ENCODE measurements at places on chromosomes 7 and 10. TPM values are rescaled to one million over a fixed set of nuclear protein-coding genes. Genes with fewer than 3 reads are reported as not detected.

DNA sequence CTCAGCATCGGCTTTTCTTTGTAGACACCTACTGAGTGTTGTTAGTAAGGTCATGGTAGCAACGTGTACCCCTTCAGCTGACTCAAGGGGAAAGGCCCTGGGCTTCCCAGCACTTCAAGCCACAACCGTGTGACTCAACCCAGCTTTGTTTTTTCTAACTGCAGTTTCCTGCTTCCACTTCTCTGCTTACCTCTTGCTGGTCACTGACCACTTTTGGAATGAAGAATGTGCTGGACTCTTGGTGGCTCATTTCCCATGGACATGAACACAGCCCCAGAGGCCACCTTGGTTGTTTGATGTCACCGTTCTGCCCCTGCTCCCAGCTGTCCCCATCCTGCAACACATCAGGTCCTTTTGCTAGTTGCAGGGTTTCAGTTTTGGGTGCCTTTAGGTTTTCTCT is 69.5 kb upstream of the ZNF438 start:
- peak; percentile 61 for DNase-seq

DNA sequence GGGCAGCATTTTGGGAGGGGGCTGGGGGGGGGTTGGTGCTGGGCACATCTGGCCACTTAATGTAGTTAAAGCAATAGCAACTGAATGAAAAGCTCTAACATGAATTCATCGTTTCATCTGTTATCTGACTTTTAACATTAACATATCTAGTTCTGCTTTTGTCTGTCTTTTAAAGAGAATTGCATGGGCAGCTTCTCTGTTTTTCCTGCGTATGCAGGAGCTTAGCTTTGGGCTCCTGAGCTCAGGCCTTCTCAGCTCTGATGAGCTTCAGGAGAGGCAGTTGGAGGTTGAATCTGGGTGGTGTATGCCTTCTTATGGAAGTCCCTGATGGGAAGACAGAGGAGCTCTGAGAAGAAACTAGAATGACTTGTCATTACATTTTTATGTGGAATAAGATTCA is 58.4 kb downstream of the DNAJB6 start:
- no peak for DNase-seq

DNA sequence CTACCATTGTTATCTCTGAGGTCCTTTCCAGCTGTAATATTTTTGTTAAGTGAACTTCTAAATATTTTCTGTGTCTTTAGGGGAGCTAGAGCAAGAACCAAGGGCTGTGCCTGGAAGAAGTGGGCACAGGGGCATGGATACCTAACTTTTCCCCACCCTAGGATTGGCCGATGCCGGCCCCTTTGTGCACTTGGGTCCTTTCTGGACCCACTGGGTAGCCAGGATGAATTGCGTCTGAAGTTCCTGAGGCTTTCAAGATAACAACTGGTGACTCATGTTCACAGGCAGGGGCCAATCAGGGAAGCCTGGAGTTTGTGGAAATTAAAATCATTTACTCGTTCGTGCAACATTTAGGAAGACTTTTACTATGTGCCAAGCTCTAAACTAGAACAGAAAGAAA is 758 bp downstream of the DPCD start:
- DNase-seq, result no peak

GRCh38 chr10:75018251-75018650 is 93.2 kb upstream of the SAMD8 start:
- no peak for DNase-seq

Gene TNKS2
- polyA plus RNA-seq, result 11.0 TPM

Gene CPED1
- polyA plus RNA-seq, result 3.7 TPM

Gene FAM25C
- not detected for polyA plus RNA-seq
